Brain (organoid and tissue), 16 donors: ENCODE measurements at places on chromosomes 1 and 21.

GRCh38 chr1:227190321-227190720, 128.0 kb downstream of the CDC42BPA start:
- DNase-seq: no peak

GRCh38 chr1:235397733-235398132, 30.5 kb downstream of the TBCE start:
- no peak for DNase-seq

DNA sequence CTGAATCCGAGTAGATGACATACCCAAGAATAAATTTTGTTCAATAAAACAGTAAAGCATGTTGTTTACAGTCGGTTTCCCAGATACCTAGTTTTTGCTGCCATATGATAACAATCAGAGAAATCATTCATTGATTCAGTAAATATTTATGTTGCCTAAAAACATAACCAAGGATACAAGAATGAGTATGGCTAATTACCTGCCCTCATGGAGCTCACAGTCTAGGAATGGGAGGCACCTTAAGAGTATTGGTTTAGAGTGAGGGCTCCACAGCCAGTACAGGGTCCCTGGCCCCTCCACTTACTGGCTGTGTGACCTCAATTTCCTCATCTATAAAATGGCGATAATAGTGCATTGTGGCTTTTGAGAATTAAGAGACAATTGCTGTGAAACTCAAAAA, 921 bp downstream of the ATP5PB start:
- no peak for DNase-seq

- DNase-seq: no peak
Measured at GRCh38 chr1:76068542-76068941, 6.0 kb upstream of the ST6GALNAC3 start.

GRCh38 chr1:172401892-172402291, 18.6 kb upstream of the C1orf105 start:
- DNase-seq: no peak

GRCh38 chr1:218367118-218367517, 22.0 kb downstream of the TGFB2 start:
- no peak for DNase-seq

- no peak for DNase-seq
Measured at GRCh38 chr21:36415375-36415774, 30.2 kb downstream of the CHAF1B start.

DNA sequence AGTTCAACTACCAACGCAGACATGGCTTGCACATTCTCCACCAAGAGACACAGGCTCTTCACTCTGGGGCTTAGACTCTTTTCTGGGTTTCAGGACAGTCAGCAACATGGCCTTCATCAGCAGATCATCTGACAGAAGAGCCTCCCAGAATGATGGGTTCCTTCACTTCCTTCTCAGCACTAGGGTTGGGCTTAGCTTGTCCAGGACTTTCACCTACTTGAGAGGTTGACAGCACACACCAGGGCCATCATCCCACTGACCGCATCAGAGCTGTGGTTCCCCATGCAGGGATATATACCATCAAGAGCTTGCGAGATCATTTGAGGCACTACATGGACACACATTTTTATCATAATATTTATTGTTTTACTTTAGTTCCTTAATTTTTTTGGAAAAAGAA, 10.4 kb upstream of the NCF2 start:
- DNase-seq: no peak
